Thoracic aorta (tissue), 2 donors: ENCODE measurements at places on chromosomes 11 and 22.

GRCh38 chr22:32985899-32986765 lies 72.0 kb downstream of the SYN3 start:
- peak; percentile 31 for DNase-seq

DNA sequence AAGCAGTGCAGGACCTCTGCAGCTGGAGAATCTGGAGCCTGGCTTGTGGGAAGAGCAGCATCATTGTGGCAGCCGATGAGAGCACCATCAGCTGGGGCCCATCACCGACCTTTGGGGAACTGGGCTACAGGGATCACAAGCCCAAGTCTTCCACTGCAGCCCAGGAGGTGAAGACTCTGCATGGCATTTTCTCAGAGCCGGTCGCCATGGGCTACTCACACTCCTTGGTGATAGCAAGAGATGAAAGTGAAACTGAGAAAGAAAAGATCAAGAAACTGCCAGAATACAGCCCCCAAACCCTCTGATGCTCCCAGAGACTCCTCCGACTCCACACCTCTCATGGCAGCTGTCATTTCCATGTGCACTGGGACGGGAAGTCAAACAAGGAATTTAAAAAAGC lies 35.6 kb downstream of the ASRGL1 start:
- no peak for DNase-seq

- DNase-seq = no peak
These were observed 8.9 kb downstream of the ALX4 start for GRCh38 chr11:44300844-44301563.

DNA sequence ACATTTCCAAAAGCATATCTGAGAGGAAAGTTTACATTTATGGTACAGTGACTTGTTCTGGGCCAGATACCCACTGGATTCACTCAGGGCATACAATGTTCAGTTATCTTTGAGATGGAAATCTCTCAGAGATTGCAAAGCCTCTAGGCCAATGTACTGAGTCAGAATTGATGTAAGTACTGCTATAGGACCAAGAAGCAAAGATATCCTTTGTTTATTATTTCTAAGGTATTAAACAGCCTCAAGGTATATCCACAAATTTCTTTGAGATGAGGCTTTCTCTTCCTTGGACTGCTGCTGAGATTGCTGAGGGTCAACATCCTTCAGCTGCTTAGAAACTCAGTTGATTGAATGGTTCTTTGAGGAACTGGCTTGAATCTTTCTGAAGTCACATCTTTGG lies 484.0 kb downstream of the METTL15 start:
- no peak for DNase-seq

GRCh38 chr11:64742889-64743590 lies 902 bp downstream of the RASGRP2 start:
- no peak for DNase-seq

GRCh38 chr11:125390946-125391345 lies 105.1 kb downstream of the FEZ1 start:
- no peak for DNase-seq

GRCh38 chr11:107821199-107821927 lies 37.2 kb downstream of the SLC35F2 start:
- DNase-seq = no peak

DNA sequence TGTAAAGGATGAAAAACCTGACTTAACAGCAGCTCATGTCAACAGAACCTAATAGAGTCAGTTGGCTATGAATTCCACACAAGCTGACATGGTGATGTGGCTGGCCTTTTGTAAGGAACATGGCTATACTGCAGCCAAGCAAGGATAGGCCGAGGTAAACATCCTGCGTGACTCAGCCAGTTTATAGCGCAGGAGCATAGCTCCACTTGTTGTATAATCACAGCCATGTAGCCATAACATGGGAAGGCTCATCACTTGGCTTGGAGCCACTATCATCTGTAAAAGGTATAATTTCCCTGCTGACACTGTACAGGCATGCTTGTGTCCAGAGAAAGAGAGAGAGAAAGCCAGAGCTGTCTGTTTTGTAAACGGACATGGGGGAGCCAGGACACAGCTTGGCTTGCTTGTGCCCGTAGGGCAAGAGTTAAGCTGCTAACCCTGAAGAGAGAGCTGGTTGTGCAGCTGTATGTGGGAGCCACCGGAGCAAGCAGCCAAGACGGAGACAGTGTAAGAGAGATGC lies 104.4 kb upstream of the PLET1 start:
- DNase-seq = no peak

DNA sequence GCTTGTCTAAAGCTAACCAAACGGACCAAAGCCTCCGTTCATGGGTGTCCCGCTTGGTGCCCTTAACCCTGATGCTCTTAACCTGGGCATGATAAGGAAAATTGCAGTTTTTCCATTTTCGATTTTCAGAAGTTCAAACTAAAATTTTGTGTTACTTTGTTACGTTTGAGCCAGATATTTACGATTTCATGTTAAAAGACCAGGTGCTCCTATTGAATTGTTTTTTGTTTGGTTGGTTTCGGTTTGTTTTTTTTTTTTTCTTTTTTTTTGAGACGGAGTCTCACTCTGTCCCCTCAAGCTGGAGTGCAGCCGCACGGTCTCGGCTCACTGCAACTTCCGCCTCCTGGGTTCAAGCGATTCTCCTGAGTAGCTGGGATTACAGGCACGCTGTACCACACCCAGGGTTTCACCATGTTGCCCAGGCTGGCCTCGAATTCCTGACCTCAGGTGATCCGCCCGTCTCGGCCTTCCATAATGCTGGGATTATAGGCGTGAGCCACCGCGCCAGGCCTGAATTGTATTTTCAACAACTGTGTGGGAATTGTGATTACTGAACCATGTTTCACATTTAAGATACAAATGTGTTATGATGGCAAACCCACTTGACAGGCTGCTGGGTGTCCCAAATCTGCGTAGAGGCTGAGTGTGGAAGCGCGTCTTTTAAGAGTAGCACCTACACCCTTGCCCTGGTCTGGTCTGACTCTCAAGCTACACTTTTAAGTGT lies 864 bp upstream of the USP28 start:
- DNase-seq = no peak

GRCh38 chr22:31604137-31604705 lies 57.8 kb downstream of the PISD start:
- no peak for DNase-seq

- no peak for DNase-seq
These were observed 9.2 kb downstream of the CCDC34 start for GRCh38 chr11:27353593-27354358.

DNA sequence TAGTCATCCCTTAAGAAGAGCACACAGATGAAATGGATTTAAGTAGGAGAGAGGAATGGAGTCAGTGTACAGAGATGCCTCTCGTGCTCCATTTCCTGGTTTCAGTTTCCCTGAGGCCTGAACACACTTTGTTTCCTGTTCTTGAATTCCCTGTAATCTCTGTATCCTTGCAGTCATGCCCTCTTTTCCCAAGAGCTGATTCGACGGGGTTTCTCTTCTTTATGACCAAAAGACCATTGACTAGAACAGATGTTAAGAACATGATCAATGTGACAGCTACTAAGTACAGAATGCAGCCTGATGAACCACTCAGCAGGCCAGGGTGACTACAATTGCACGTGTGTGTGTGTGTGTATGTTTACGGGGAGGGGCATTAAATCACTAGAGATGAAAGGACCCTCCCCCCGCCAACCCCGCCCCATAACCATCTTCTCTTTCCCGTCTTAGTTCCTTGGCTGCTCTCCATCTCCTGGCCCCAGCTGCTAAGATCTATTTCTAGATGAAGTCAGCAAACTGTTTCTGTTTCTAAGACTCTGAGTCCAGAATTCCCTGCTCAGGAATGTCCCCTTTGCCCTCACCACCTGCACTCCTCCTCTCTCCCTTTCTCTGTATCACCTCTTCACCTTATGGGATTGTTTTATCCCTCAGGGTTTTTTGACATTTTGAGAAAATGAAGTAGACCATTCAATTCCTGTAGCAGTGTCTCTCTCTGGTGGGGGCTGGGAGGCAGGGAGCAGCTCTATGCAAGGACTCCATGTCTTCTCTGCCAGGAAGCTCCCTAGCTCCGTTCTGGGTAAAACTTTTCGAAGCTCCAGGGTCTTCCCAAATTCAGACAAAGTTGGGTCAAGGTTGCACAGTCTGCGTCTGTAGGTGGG lies 26.0 kb downstream of the SLC22A6 start:
- DNase-seq = no peak

DNA sequence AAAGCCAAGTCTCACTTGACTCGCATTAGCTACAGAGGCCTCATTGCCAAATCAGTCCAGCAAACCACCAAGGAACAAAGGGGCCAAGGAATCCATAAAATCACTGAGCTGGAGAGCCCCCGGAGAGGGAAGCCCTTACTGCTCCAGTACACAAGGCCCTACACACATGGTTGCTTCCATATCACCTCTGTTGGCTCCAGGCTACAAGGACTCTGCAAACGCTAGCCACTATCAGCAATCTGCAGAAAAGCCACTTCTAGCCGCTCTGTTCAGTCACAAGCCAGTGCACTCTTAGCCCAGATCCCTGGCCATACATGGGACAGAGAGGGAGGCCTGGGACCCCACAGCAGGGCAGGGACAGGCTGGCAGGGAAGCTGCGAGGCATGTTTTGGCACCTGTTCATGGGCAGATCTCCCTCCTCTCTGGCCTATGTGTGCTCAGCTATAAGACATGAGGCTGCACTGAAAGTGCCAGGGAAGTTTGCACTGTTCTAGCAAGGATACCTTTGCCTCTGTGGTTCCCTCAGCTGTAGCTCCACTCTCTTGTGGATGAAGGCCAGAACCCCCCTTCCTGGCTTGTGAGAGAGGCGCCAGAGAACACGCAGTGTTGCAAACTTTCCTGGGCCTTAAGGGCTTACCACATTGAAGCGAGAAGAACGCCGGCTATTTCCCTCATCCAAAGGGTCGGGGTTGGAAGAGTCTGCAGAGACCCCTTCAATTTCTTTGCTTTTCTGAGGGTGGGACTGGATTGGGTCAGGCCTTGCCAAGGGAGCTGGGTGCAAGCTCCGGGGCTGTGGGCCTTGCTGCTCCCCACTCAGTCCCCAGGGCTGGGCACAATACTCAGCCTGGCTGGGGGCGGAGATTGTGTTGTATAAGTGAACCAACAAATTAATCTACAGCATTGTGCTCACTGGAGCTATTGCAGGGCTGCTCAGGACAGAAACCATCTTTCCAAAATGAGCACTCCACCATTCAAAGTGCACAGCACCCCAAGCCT lies 108.7 kb upstream of the PITPNB start:
- no peak for DNase-seq

DNA sequence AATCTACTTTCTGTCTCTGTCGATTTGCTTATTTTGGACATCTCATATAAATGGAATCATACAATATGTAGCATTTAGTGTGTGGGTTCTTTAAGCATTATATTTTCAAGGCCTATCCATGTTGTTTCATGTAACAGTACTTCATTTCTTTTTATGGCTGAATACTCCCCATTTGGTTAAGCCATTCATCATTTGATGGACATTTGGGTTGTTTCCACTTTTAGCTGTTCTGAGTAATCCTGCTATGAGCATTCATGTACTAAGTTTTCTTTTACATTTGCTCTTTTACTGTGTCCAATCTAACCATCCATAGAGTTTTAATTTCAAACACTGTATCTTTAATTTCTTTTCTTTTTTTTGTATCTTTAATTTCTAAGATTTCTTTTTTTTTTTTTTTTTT lies 55.6 kb upstream of the SPTBN2 start:
- no peak for DNase-seq

- DNase-seq = no peak
These were observed 68.3 kb upstream of the TSPAN18 start for GRCh38 chr11:44658506-44658850.

DNA sequence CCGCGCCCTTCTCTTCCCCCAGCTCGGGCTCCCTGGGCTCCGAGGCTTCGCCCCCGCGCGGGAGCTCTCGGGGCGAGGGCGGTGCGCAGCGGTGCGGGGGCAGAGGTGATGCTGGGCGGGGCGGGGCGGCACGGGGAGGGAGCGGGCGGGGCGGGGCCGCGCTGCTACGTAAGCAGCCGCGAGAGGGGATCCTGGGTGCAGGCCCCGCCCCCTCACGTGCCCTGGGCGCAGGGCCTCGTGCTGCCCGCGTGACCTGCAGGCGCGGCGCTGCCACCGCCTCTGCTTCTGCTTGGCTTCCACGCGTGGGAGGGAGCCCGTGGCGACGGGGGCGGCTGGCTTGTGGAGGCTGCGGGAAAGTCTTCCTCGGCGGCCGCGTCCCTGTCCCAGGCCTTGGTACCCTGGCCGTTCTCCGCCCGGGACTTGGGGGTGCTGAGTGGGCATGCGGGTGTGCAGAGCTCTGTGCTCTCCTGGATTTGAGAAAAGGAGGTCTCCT lies 132.6 kb upstream of the HSD17B12 start:
- no peak for DNase-seq

- no peak for DNase-seq
These were observed 1.2 kb downstream of the GRK2 start for GRCh38 chr11:67267188-67268080.

- DNase-seq = no peak
These were observed 2.0 kb downstream of the CREB3L1 start for GRCh38 chr11:46279126-46280099.

DNA sequence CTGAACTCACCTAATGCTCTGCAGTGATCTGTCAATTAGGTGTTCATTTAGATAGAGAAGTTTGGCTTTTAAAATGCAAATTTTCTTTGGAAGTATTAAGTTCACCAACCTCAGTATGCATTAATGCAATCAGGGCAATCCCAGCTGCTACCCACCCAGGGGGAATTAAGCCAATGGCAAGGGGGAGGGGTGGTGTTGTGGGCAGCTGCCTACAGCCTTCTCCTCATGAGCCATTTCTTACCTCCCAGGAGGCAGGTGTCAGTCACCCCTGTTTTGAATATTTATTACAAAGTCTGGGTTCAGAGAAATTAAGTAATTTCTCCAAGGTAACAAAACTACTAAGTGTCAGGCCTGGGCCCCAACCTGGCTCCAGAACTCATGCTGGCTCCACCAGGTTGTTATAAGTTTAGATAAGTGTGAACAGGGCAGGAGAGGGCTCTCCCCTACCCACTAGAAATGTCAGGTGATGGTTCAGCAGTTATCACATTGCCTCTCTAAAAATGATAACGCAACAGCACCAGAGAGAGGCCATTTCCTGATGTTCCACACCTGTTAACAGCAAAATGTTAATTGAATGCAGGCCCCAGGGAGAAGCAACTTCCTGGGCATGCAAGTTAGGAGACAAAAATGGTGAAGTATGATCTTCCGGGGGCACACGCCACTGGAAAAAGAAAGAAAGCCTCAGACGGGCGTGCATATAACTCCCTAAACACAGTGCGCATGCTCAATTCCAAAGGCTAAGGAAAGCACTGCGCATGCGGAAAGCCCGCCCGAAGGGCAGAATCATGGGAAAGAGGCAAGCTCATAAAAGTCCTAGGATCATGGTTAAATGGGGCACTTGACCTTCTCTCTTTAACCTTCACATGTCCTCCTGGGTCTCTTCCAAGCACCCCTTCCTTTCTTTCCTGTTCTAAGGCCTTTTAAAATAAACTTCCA lies 35.4 kb upstream of the GNAZ start:
- no peak for DNase-seq

DNA sequence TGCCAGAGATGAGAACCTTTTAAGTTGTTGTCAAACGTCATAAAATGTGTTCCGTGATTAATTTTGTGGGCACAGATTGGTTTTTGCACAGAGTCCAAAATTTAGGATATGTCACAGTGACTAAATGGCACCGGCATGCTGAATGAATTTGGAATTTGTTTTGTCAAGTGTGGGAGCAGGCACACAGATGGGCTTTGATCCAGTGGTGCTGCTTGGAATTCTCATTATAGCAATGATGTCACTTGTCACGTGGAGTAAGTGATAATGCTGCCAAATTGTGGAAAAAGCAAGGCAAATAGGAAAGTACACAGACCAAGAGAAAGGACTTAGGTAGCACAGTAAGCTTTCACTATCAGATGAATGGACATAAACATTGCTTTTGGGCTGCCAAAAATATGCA lies 8.0 kb upstream of the LIN7C start:
- peak; percentile 52 for DNase-seq

GRCh38 chr22:30202531-30203006 lies 44.0 kb downstream of the LIF start:
- no peak for DNase-seq
